ENCODE measurements at places on chromosomes 16 and 17. TPM values are rescaled to one million over a fixed set of nuclear protein-coding genes. Genes with fewer than 3 reads are reported as not detected.

Gene OR1A1
- total RNA-seq = not detected

Gene KRTAP4-6
- not detected for total RNA-seq

Gene C17orf67
- 1.5 TPM for total RNA-seq

Gene FAM20A
- total RNA-seq = 80.8 TPM

Gene PRSS27
- total RNA-seq = 4.2 TPM

Gene SMIM5
- total RNA-seq = 0.40 TPM

Gene MSLN
- 0.18 TPM for total RNA-seq

Gene MRPL58
- total RNA-seq = 26.2 TPM

Gene FGF11
- total RNA-seq = 8.8 TPM

Gene KRT27
- total RNA-seq = not detected

Gene ELMO3
- total RNA-seq = 11.0 TPM

Gene PRSS53
- 1.7 TPM for total RNA-seq

Gene TMC7
- total RNA-seq = 14.3 TPM

Gene NETO2
- total RNA-seq = 36.3 TPM

Gene PPP1R27
- not detected for total RNA-seq

Gene WFDC1
- not detected for total RNA-seq

Gene SLC12A3
- total RNA-seq = not detected

Gene SYNGR2
- total RNA-seq = 47.5 TPM

Gene SLC43A2
- total RNA-seq = 17.8 TPM

Gene TPSB2
- total RNA-seq = not detected

Gene UBN1
- 46.7 TPM for total RNA-seq

Gene TSEN54
- total RNA-seq = 39.3 TPM

Gene CACNG1
- total RNA-seq = not detected

Gene ACE
- total RNA-seq = 9.7 TPM

Gene KLHL10
- total RNA-seq = 0.15 TPM

Gene NOG
- 6.7 TPM for total RNA-seq

Gene SSTR5
- total RNA-seq = 1.5 TPM

Gene GGNBP2
- total RNA-seq = 66.8 TPM

Gene TMEM106A
- 12.9 TPM for total RNA-seq
